IPS DF 19.7 (cell line): ENCODE measurements at places on chromosomes 11 and 22.

- peak; percentile 59 for DNase-seq
Measured at GRCh38 chr11:120681434-120682331, 170.1 kb downstream of the GRIK4 start.

GRCh38 chr11:1514336-1515061 lies 27.9 kb upstream of the MOB2 start:
- no peak for DNase-seq

GRCh38 chr11:36300650-36301049 lies 4.6 kb downstream of the PRR5L start:
- no peak for DNase-seq

GRCh38 chr11:2816523-2816922 lies 69.1 kb downstream of the CDKN1C start:
- no peak for DNase-seq

DNA sequence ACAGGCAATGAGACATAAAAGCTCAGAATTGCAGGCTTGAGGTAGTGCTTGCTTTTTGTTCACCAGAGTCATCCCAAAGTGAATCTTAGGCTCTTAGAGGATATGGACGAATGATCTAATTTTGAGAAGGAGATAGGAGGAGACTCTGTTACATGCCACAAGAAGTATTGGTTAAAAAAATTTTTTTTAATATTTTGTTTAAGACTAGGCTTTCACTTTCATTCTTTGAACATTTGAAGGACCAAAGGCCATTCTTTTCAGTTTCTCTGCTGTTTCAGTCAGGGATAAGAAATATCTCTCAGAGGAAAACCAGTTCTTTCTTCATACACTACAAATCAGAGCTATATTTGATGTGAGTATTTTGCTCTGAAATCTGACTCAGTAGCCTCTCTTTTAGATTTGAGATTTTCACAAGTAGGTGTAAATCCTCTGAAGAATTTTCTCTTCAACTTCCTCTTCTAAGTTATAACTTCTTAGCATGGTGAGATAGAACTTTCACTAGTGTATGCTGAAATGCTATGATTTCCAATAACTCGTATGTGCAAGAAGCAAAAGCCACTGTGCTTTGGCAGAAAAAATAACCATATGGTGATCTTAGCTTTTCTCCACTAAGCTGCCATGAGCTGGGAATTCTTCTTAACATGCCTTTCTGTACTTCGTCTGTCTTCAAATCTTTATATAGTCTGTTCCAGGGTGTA lies 24.1 kb upstream of the FAM181B start:
- no peak for DNase-seq

DNA sequence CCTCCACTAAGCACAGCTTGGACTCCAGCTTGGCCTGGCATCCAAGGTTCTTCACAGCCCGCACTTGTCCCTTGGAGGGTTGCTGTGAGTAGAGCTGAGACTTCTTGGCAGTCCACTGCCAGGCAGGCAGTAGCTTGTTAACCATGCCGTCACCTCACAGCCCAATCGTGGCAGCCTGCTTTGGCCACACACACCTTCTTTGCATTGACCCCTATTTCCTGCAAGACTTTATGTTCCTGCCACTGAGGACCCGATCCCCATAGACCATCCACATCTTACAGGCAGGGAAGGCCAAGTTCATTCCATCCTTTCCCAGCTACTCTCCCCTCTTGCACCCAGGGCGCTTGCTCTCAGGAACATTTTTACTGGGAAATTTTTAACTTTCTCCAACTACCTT lies 2.5 kb upstream of the PYGM start:
- no peak for DNase-seq

DNA sequence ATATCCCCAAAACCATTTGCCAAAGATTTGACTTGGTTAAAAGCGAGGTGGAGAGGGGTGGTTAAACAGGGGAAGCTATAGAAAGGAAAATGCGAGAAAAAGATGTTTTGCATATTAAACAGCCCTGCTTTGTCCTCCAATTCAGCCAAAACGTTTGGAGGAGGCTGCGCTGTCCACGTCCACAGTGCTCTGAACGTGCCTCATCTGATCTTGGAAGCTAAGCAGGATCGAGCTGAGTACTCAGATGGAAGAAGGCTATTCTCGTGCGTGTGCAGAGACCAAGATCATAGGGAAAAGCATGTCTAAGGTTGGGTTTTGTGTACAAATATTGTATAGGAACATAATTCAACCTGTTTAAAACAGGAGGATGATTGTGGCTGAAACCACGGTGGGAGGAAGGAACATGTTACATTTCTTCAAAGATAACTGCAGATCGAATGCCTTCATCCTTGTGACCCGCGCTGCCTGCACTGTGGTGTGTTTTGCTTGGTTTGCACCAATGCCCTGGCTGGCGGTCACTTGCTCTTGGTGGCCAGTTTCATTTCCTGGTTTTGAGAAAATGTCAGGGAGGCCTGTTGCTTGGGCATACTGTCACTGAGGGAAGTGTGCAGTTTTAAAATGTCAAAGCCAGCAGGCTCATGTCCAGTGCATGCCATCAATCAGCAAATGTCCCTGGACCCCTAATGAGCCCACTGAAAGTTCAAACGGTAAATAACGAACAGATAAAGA lies 40.4 kb downstream of the FLI1 start:
- no peak for DNase-seq
